Anterior cingulate cortex (tissue), 58 donors: ENCODE measurements at places on chromosomes 12 and 14.

- no peak for DNase-seq
These were observed 14.5 kb upstream of the NAV3 start for GRCh38 chr12:77816196-77816595.

GRCh38 chr14:59687663-59688062 lies 111.1 kb upstream of the CCDC175 start:
- no peak for DNase-seq

- no peak for DNase-seq
These were observed 34.4 kb downstream of the PPP1R36 start for GRCh38 chr14:64584190-64584589.

GRCh38 chr14:52802597-52802996 lies 11.2 kb upstream of the GNPNAT1 start:
- DNase-seq, result no peak

DNA sequence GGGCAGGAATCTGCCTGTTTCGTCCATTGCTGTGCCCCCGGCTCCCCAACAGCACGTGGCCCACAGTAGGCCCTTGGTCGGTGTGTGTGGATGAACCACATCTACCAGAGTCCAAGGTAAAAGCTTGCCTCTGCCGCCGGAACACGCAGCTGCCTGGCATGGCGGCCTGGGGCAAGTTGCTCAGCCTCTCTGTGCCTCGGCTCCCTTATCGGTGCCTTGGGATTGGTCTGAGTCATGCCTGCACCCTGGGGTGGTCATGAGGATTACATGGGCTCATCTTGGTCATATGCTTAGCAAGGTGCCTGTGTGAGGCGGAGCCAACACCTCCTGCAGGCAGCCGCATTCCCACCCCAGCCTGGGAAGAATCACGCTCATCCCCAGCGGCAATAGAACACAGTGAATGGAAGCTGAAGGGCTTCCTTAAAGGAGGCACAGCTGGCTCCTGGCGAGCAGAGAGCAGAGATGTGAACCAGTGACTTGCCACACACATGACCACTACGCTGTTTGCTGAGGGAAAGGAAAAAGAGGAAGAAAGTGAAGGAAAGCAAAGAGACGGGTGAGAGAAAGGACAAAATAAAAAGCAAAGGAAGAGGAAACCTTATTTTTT lies 5.5 kb upstream of the SCARB1 start:
- no peak for DNase-seq

DNA sequence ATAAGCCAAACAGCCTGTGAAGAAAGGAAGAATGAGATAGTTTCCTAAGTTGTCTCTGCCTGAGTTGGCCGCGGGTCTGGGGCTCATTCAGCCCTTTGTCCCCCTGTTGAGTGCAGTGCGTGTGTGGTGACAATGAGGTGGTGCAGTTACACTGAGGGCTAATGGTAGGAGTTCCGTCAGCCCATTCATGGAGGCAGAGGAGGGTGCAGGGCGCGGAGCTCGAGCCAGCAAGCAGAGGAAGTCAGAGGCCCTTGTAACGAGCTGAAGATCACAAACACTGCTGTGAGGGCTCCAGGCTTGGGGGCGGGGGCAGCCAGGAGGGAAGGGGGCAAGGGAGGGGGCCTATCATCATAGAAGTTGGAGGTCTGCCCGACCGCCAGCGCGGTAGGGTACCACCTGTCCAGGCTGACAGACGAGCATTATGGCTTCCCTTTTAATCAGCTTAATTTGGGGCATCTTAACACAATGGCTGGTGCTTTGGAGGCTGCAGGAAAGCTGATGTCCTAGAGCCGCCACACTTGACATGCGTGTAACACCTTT lies 20.5 kb downstream of the CCND2 start:
- DNase-seq, result no peak
